Stimulated activated CD8-positive, alpha-beta memory T cell treated with anti-CD3 and anti-CD28 coated beads, Interleukin-2, amount 100 ng/mL, for 1 hour (primary cell): ENCODE measurements at places on chromosomes 5 and 9.

- no peak for DNase-seq
Observed at GRCh38 chr9:131302244-131303075, 12.9 kb downstream of the PLPP7 start.

DNA sequence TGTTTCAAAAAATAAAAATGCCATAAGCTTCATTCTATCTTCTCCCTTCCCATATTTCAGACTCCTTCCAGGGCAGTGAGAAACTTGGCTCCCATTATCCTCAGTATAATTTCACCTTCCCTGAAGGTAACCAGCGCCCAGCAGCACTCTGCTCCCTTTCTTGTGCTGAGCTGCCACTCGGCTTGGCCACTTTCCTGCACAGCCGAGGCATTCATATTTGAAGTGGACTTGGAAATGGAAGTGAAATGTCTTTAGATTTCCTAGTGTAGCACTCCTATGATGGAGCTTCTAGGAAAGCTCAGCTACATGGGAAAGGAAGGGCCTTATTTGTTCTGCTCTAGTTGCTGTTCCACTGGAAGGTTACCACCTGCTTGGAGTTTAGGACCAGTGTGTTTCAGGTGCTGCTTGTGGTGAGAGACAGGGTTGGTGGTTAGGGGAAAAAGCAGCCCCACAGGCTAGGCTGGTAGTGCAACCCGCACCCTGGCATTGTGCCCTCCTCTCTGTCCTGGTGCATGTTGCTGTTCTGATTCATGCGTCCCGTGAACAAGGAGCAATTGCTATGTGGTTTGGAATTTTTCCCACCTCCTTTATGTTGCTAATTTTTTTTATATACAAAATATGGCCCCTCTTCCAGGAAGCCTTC lies 53.8 kb downstream of the RAD23B start:
- no peak for DNase-seq

DNA sequence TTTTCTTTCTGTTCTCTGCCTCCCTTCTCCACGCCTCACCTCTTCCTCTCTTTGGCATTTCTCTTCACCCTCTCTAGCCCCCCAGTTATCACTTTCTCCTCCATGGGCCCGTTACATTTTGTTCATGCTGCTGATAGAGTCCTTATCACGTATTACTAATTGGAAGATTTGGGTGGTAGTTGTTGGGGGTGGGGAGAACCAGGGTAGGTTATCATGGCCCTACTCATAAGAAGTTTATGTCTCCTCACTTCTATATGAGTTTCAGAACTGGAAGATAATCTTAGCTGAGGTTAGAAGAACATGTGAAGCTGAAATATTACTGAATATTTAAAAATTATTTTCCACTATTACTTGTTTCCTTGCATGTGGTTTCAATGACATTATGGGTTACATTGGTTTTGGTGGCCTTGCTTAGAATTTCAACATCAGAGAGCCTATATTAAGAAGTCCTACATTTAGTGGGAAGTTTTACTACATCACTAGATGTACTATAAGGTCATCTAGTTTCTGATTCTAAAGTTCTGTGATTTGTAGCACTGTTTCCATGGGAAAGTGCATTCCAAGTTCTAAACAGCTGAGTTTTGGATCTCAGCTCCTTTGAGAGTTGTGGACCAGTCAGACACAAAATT lies 36.8 kb downstream of the PIP5K1B start:
- DNase-seq, result no peak

DNA sequence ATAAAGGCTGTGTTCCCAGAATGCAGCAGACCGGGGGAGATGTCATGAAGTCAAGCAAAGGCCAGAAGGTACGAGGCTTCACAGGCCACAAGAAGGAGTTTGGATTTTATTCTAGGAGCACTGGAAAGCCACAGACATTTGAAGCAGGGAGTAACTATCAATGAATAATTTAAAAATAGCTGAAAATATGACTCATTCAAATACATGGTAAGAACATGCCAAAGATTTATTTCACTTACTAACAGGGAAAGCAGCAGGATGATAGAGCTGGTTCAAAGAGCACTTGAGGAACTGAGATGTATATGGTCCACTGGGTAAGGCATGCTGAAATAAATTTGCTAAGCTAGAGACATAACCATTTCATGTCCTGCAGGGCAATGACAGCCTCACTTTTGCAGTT lies 53.2 kb downstream of the MSX2 start:
- no peak for DNase-seq

GRCh38 chr5:177107159-177107558 lies 20.4 kb downstream of the FGFR4 start:
- DNase-seq, result no peak
